ENCODE measurements at places on chromosomes 11 and 22.

GRCh38 chr11:1391165-1392075 lies 1.7 kb downstream of the BRSK2 start:
- no peak for DNase-seq

- no peak for DNase-seq
These were observed 23.6 kb downstream of the PAMR1 start for GRCh38 chr11:35501776-35502175.

- DNase-seq, result no peak
These were observed 914.3 kb upstream of the API5 start for GRCh38 chr11:42397483-42397882.

DNA sequence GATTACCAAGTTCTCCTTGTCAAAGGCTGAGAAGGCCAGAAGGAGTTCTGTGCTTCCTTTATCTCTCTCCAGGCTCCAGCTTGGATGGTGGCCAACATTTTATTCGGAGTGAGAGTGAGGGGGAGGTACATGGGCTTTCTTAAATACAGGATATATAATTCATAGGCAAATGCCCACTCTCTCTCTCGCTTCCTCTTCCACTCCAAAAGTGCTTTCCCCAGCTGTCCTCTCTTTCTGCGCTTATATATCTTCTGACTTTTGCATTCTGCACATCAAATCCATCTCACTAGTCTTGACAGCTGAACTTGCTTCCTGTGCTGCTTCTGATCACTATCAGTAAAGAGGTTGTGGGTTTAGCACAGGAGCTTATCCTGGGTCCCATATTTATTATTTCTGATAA lies 125.4 kb upstream of the ARHGAP20 start:
- no peak for DNase-seq

GRCh38 chr11:61607920-61608599 lies 27.2 kb upstream of the SYT7 start:
- DNase-seq, result no peak

- no peak for DNase-seq
These were observed 75.4 kb upstream of the PPARA start for GRCh38 chr22:46074771-46075551.

DNA sequence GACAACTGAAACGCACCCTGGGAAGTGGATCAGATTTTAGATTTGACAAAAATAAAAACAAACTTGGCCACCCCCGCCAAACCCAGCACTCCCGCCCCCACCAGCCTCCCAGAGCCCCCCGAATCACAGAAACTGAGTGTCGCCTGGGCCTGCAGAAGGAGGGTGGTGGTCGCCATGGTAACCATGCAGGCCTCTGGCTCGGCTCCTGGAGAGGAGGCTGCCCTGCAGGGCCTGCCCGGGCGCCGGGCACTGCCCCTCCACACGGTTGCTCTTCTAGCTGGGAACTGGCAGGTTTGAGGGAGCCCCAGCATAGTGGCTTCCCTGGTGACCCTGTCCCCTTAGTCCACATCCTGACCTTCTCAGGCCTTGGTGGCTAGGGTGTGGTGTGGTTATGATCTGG lies 19.3 kb downstream of the CACNA1I start:
- DNase-seq, result no peak

DNA sequence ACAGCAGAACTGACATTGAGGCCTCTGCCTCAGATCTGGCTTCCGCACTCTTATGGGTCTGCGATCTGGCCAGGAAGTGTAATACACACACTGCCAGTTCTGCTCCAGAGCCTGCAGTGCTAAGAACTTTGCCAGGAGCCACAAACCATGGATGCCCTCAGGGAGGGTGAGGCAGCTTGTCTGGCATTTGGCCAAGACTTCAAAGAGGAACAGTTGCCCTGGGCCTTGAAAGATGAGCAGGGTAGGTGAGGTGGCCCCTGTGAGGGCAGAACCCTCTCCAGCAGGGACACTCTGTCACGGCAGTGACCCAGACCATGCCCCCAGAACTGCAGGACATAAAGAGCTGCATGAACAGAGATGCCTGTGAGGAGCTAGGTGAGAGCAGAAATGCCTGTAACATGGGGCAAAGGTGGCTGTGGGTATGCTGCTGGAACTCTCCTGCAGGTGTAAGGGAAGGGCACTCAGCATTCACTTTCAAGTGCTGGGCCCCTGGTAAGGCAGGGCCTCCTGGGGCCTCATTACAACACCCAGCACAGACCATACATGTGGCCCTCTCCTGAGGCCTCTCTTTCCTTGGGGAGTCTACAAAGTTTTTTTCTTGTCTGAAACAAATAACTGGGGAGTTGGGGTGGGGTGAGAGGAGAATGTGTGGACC lies 47.3 kb downstream of the NEU3 start:
- DNase-seq, result no peak

DNA sequence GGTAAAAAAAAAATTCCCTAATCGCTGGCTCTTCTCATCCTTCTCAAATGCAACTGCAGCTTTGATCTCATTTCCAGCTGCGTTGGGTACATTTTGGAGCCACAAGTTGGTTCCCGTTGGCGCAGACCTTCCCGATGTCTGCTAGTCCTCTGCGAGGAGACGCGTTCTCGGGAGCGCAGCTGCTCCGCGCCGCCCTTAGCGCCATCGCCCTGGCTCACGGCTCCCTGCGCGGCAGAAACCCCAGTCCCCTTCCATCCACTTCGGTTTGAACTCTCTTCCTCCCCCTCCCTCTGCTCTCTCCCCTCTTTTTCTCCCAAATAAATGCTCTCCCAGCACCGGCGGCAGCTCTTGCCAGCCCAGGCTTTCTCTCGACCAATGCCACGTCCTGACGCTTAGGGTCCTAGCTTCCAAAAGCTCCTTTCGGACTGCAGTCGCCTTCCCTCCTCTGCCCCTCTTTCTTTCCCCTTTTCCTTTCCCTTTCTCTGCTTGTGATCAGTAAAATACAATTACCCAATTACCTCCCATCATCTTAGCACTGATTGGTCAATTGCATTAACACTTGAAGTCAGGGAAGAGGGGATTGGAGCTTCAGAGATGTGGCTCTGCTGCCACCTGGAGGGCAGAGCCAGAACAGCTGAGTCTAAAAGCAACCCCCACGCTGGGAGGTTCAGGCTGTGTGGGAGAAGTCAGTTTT lies 1165.7 kb downstream of the LRRC4C start:
- no peak for DNase-seq

DNA sequence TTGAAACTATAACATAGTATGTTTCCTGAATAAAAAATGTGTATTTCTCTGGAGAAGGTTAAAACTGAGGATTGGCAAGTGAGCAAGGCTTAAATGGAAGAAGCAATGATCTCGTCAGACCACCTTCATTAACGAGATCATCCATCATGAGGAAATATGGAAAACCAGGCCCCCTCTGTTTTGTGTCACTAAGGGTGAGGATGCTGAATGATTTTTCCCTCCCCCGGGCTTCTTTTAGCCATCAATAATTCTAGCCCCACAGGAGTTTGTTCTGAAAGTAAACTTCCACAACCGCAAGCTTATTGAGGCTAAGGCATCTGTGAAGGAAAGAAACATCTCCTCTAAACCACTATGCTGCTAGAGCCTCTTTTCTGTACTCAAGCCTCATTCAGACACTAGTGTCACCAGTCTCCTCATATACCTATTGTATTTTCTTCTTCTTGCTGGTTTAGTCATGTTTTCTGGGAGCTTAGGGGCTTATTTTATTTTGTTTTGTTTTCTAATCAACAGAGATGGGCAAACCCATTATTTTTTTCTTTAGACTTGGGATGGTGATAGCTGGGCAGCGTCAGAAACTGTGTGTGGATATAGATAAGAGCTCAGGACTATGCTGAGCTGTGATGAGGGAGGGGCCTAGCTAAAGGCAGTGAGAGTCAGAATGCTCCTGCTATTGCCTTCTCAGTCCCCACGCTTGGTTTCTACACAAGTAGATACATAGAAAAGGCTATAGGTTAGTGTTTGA lies 5.8 kb upstream of the HBE1 start:
- no peak for DNase-seq

Measured in stimulated activated CD8-positive, alpha-beta memory T cell treated with anti-CD3 and anti-CD28 coated beads, Interleukin-2, amount 100 ng/mL, for 1 hour (primary cell).